ENCODE measurements at places on chromosomes 6 and 20.

DNA sequence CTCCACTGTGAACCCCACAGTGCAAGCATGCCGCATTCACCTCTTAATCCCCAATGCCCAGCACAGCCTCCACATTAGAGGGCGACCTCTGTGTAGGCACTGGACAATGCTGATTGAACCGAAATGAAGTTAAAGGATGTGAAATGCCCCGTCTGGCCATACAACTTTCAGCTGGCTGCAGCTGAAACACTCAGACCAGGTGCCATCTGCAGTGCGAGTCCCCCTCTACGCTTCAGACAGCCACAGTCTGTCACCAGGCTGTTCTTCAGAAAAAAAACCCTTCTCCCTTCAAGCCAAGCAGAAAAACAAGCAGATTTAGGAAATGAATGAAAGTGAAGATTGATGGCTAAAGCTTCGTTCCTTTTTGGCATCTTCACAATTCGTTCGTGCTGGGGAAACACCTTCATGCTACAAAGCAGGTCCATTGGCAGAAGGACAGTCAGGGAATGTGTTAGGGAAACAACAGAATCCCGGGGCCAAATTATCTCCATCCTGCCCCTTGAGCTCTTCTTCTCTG lies 44.7 kb downstream of the TNFAIP3 start:
- no peak for DNase-seq

DNA sequence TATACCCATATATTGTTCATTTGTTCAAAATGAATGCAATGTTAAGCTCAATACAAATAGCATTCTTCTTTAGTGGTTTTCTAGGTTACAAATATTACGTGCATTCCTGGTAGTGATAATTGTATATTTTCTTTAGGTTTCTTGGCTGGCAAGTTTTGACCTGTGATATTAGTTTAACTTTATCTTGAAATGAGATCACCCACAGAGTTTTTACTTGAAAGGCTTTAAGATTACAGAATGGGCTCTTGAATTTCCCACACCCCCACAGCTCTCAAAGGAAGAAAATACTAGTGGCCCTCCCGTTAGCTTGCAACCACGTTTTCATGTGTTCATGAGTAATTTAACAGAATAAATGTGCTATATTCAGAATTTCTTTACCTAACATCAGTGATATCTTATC lies 1315.5 kb upstream of the GJE1 start:
- DNase-seq, result no peak

DNA sequence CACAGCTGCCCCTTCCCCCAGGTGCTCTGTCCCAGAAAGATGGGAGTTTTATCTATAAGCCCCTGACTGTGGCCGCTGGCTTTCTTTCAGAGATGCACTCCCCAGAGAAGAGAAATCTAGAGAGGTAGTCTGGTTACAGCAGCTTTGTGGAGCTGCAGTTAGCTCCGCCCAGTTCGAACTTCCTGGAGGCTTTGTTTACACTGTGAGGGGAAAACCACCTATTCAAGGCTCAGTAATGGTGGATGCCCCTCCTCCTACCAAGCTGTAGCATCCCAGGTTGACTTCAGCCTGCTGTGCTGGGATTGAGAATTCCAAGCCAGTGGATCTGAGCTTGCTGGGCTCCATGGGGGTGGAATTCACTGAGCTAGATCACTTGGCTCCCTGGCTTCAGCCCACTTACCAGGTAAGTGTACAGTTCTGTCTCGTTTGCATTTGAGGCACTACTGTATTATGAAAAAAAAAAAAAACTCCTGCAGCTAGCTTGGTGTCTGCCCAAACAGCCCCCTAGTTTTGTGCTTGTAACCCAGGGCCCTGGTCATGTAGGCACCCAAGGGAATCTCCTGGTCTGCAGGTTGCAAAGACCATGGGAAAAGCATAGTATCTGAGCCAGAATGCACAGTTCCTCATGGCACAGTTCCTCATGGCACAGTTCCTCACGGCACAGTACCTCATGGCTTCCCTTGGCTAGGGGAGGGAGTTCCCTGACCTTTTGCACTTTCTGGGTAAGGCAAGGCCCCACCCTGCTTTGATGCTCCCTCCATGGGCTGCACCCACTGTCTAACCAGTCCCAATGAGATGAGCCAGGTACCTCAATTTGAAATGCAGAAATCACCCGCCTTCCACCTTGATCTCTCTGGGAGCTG lies 275.0 kb downstream of the CENPW start:
- no peak for DNase-seq

DNA sequence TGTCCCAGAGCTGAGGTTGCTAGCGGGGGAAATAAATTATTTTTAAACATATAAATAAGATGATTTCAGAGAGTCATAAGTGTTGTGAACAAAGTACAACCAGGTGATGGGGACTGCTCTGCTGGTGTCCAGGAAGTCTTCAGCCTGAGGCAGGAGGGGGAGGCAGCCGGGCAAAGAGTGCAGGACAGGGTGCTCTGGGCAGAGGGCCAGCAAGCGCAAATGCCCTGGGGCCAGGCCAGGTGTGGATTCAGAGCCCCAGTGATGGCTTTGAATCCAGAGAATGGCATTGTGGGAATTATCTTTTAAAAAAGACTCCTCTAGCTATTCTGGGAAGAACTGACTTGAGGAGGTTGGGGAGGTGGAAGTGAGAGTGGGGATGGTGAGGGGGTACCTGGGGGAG lies 1.6 kb downstream of the CLPSL1 start:
- DNase-seq, result no peak

- DNase-seq, result no peak
These were observed 6.9 kb upstream of the PRND start for GRCh38 chr20:4714818-4715217.
